Osteoblast (primary cell): ENCODE measurements at places on chromosomes 6 and 20. TPM values are rescaled to one million over a fixed set of nuclear protein-coding genes. Genes with fewer than 3 reads are reported as not detected.
A peak's percentile ranks its signal among the peaks of the same experiment; 100 is the strongest.

GRCh38 chr20:35055445-35056276, 36.9 kb downstream of the TRPC4AP start:
- H3K4me1 ChIP-seq = peaks cover 25% of the 10 kb centered on the region
- H3K27me3 ChIP-seq = no peaks in the 10 kb centered on the region
- DNase-seq = peak; percentile 37
- peak overlapping the region; percentile 16 for H3K4me3 ChIP-seq
- H3K27ac ChIP-seq = peak overlapping the region; percentile 63
- H3K36me3 ChIP-seq = peaks cover 30% of the 10 kb centered on the region

DNA sequence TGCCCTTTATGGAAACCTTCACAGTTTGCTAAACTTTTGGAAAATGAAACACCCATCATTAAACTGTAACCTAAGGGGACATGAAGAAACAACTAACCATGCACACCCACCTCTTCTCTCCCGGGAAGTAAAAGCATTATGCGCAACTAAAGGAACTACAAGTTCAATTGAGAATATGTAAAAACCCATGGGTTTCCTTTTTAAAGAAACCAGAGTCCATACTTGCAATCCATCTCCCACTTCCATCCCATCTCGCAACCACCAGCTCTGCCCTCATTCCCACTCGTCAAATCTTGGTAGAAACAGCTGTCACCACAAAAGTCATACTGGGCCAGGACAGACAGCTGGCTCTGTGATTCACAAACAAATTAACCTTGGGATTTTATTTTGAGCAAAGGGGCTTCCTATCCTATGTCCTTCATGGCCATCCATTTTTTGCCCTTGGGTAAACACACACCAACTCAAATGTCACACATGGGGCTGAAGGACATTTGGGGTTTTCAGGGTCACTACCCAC, 81.5 kb downstream of the HAO1 start:
- no peak for DNase-seq
- H3K4me1 ChIP-seq = peaks cover 17% of the 10 kb centered on the region
- no peaks in the 10 kb centered on the region for H3K27me3 ChIP-seq

DNA sequence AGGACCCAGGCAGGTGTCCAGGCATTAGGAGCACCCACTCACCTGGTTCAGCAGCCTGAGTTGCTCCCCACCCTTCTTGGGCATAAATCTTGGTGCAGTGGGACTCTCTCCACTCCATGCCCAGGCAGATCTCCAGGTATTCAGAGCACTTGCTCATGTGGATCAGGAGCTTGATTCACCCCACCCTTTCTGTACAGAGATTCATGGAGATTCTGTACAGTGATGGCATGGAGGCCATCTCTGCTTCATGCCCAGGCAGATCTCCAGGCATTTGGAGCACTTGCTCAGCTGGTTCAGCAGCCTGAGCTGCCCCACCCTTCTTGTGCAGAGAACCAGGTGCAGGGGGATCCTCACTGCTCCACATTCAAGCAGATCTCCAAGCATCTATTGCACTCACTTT, 44.1 kb downstream of the BEND6 start:
- no peak overlapping the region for H3K4me3 ChIP-seq
- no peaks in the 10 kb centered on the region for H3K36me3 ChIP-seq
- no peak overlapping the region for H3K27ac ChIP-seq

- H3K4me1 ChIP-seq = peaks cover 4% of the 10 kb centered on the region
- DNase-seq = no peak
- H3K27ac ChIP-seq = no peak overlapping the region
Observed at GRCh38 chr20:61960836-61961235, 104.8 kb downstream of the TAF4 start.

DNA sequence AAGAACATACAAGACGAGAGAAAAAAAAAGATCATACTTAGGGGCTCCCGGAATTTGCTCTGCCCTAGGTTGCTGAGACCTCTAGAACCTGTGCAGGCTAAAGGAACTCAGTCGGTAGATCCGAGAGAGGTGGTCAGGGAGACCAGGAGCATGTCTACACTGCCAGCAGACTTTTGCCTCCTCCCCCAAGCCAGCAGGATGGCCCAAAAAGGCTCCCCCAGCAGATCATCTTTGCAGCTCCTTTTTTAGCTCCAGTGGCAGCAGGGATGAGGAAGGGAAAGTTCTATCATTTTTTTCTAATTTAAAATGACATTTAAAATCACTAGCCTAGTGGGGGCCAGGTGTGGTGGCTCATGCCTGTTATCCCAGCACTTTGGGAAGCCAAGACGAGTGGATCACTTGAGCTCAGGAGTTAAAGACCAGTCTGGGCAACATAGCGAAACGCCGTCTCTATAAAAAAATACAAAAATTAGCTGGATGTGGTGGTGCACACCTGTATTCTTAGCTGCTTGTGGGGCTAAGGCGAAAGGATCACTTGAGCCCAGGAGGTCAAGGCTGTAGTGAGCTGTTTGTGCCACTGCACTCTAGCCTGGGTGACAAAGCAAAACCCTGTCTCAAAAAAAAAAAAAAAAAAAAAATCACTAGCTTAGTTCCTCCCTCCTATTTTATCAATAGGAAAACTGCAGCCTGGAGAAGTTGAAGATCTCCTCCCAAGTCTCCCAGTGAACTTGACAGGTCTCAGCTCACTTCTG, 69.3 kb upstream of the MYL9 start:
- H3K36me3 ChIP-seq = peaks cover 19% of the 10 kb centered on the region
- H3K27ac ChIP-seq = peak overlapping the region; percentile 64
- H3K27me3 ChIP-seq = no peaks in the 10 kb centered on the region
- no peak for DNase-seq
- no peak overlapping the region for H3K4me3 ChIP-seq

GRCh38 chr6:135922174-135922573, 70.7 kb downstream of the PDE7B start:
- no peak overlapping the region for H3K4me3 ChIP-seq
- H3K4me1 ChIP-seq = peaks cover 30% of the 10 kb centered on the region
- H3K27ac ChIP-seq = peak overlapping the region; percentile 51

The PPP1R3G gene
- 3.3 and 3.5 TPM in 2 replicates for total RNA-seq

DNA sequence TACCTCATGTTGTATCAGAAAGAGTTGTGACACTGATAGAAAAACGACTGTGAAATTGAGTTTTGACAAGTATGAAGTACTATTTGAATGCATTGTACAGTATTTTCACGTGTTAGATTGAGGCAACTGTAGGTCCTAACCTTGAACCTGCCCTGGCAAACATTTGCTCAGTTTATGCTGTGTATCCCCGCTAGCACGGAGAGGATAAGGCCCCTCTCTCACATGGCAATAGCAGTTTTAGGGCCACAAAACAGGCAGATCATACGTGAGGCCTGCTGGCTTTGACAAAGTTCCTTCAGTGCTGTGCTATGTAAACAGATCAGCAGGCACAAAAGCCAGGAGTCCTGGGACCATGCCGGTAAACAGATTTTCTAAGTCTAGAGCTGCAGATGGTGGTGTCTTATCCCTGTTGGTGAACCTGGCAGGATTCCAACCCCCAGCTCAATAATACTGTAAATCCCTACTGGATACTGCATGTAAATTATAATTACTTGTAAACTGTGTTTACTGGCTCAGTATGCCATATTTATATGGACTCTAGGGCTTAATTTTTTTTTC, 23.8 kb upstream of the FAM217A start:
- no peak overlapping the region for H3K27ac ChIP-seq
- H3K4me1 ChIP-seq = no peaks in the 10 kb centered on the region
- DNase-seq = no peak
- H3K27me3 ChIP-seq = no peaks in the 10 kb centered on the region
- no peak overlapping the region for H3K4me3 ChIP-seq

DNA sequence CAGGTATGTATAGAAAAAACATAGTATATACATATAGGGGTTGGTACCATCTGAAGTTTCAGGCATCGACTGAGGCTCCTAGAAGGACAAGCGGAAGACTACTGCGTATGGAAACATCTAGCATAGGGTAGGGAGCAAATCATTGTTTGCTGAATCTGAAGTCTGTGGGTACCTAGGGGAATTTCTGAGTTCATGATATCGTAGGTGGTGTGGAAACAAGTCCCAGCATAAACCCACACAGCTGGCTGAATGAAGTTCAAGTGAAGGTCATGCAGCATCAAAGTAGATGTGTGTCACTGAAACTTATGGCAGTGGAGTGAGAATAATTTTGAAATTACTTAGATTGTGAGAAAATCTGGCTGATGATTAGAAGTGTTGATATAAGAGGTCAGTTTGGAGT, 39.4 kb downstream of the MAP7 start:
- no peaks in the 10 kb centered on the region for H3K27me3 ChIP-seq
- H3K36me3 ChIP-seq = no peaks in the 10 kb centered on the region
- DNase-seq = no peak
- H3K27ac ChIP-seq = no peak overlapping the region

- H3K27me3 ChIP-seq = no peaks in the 10 kb centered on the region
- H3K4me3 ChIP-seq = no peak overlapping the region
- DNase-seq = no peak
- H3K27ac ChIP-seq = no peak overlapping the region
Observed at GRCh38 chr6:38522322-38522721, 117.4 kb downstream of the BTBD9 start.

DNA sequence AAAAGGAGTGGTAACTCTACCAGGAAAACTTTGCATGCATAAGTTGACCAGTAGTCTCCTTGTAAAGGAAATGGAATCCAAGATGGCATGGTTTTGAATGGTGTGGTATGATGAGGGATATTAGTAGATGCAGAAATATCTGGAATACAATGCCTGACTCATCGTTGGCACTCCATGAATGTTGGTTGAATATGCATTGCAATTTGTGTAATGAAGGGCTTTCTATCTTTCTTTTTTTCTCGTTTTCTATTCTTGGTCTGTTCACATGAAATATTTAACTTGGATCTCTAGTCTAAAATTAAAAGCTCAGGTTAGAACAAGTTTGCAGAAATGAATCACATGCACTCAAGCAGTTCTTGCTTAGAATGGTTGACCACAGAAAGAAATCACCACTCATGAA, 277.3 kb upstream of the PRND start:
- H3K36me3 ChIP-seq = no peaks in the 10 kb centered on the region
- peak overlapping the region; percentile 61 for H3K27ac ChIP-seq
- no peak overlapping the region for H3K4me3 ChIP-seq
- DNase-seq = peak; percentile 64

The CAGE1 gene
- total RNA-seq = under 0.01 TPM in 2 replicates

The FARS2 gene
- total RNA-seq = 25.9 and 29.7 TPM in 2 replicates

The UCKL1 gene
- 21.0 and 23.9 TPM in 2 replicates for total RNA-seq

The GGT7 gene
- 10.0 and 12.7 TPM in 2 replicates for total RNA-seq

The ASIP gene
- not detected in 2 replicates for total RNA-seq

- no peaks in the 10 kb centered on the region for H3K27me3 ChIP-seq
- H3K4me1 ChIP-seq = peaks cover 3% of the 10 kb centered on the region
- H3K27ac ChIP-seq = no peak overlapping the region
- DNase-seq = no peak
- H3K4me3 ChIP-seq = no peak overlapping the region
Observed at GRCh38 chr6:165825256-165825815, 162.3 kb upstream of the PDE10A start.

The NOTCH4 gene
- 0.59 and 1.1 TPM in 2 replicates for total RNA-seq

DNA sequence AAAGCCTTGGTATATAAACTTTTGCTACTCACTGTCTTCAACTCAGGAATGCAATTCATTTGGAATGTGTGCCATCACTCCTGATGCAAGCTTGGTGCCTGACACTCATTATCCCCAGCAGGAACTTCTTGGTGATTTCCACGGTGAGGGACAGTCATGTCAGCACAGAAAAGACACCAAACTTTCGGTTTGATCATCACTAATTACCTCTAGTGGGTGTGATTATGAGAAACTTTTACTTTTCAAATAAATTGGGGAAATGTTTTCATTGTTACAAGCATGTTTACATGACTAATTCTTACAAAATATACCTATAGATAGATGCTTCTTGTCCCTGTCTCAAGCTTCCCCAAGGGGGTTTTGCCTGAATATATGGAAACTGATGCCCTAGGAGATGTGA, 40.9 kb downstream of the RPP40 start:
- no peak overlapping the region for H3K4me3 ChIP-seq
- no peaks in the 10 kb centered on the region for H3K36me3 ChIP-seq
- H3K27me3 ChIP-seq = peaks cover 3% of the 10 kb centered on the region
- no peak for DNase-seq
- H3K27ac ChIP-seq = no peak overlapping the region
- H3K4me1 ChIP-seq = no peaks in the 10 kb centered on the region

- no peak for DNase-seq
- H3K4me1 ChIP-seq = peaks cover 98% of the 10 kb centered on the region
- H3K4me3 ChIP-seq = no peak overlapping the region
- peak overlapping the region; percentile 100 for H3K27ac ChIP-seq
- no peaks in the 10 kb centered on the region for H3K27me3 ChIP-seq
Observed at GRCh38 chr6:85460921-85461797, 11.3 kb downstream of the NT5E start.

DNA sequence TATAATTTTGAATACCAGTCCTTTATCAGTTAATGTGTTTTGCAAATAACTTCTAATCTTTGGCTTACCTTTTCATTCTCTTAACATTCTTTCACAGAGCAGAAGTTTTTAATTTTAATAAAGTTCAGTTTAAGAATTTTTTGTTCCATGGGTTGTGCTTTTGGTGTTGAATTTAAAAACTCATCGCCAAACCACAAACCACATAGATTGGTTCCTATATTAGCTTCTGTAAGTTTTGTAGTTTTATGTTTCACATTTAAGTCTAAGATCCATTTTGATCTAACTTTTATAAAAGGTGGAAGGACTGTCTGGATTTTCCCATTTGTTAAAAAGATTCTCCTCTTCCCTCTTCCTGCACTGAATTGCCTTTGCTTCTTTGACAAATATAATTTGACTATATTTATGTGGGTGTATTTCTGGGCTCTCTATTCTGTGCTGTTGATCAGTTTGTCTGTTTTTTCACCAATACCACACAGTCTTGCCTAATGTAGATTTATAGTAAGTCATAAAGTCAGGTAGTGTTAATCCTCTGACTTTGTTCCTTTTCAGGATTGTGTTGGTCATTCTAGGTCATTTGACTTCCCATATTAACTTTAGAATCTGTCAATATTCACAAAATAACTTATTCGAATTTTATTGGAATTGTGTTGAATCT, 17.5 kb upstream of the SDCBP2 start:
- H3K36me3 ChIP-seq = peaks cover 2% of the 10 kb centered on the region
- H3K27me3 ChIP-seq = no peaks in the 10 kb centered on the region
- no peak overlapping the region for H3K4me3 ChIP-seq
- no peak overlapping the region for H3K27ac ChIP-seq
- H3K4me1 ChIP-seq = peaks cover 27% of the 10 kb centered on the region
- DNase-seq = no peak

- no peak overlapping the region for H3K27ac ChIP-seq
- peaks cover 17% of the 10 kb centered on the region for H3K4me1 ChIP-seq
- H3K36me3 ChIP-seq = no peaks in the 10 kb centered on the region
- H3K27me3 ChIP-seq = no peaks in the 10 kb centered on the region
- DNase-seq = no peak
Observed at GRCh38 chr6:126030045-126030444, 43.7 kb downstream of the TRMT11 start.

DNA sequence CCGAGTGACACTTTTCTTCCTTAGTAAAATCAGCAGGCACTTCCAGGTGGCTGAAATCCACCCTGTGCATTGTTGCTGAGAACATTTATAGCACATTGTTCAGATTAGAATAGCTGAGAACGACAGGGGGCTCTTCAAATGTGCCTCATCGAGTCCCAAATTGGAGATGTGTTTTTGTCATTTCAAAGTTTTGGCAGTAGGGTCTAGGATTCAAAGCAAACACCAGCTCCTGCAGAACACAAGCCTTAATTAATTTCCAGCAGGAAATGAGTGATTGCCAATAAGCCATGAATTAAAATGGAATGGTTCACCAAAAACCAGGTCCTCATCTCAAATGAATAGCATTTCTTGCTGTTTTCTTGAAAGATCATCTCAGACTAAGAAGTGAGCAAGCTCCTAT, 171.6 kb downstream of the PLCB1 start:
- H3K4me1 ChIP-seq = peaks cover 6% of the 10 kb centered on the region
- H3K36me3 ChIP-seq = no peaks in the 10 kb centered on the region
- DNase-seq = no peak

GRCh38 chr20:33992923-33993575, 662 bp upstream of the RALY start:
- peak; percentile 98 for DNase-seq
- H3K27me3 ChIP-seq = no peaks in the 10 kb centered on the region
- H3K4me1 ChIP-seq = peaks cover 23% of the 10 kb centered on the region
- peak overlapping the region; percentile 84 for H3K4me3 ChIP-seq
